ENCODE measurements at places on chromosomes 3 and 15.

DNA sequence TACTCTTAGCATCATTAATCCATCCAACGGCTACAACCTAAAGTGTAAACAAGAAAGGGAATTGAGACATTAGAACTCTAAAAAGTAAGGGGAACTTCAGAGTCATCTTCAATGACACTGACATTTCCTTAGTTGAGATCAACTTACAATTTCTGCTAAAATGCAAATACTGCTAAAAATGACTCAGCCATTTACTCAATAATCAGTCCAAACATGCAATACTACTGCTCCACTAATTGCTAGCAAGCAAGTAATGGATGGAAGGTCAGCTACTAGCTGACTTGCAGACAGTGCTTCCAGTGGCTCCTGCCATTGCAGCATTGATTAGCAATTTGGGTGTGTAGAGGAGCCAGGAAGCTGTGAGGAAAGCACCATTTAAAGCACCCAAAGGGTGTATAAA lies 28.4 kb downstream of the CD200R1L start:
- DNase-seq, result peak; percentile 36

GRCh38 chr3:152192936-152193672 lies 75.6 kb upstream of the MBNL1 start:
- no peak for DNase-seq

GRCh38 chr3:70833239-70833960 lies 521.0 kb upstream of the MDFIC2 start:
- no peak for DNase-seq

DNA sequence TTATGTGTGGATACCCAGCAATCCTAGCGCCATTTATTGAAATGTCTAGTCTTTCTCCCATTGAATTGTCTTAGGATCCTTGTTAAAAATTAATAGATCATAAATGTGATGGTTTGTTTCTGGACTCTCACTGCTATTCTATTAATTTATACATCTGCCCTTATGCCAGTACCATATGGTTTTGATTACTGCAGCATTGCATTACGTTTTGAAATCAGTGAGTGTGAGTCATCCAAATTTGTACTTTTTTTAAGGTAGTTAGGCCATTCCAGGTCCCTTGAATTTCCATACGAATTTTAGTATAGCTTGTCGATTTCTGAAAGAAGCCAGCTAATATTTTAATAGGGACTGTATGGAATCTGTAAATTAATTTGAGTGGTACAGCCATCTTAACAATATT lies 648.6 kb upstream of the ZNF385D start:
- no peak for DNase-seq

GRCh38 chr15:22904736-22905135 lies 66.3 kb downstream of the NIPA2 start:
- no peak for DNase-seq

DNA sequence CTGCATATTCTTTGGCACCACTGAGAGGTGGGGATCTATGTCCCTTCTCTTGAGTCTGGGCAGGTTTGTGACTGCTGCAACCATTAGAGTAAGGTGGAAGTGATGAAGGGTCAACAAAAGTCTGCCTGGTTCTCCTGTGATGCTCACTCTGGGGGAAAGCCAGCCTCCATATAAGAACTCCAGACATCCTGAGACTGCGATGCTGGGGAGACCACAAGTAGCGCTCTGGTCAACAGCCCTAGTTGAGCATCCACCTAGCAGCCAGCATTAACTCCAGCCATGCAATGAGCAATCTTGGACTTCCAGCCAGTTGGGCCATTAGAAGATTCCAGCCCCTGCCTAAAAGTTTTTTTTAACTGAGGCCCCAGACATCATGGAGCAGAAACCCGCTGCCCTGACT lies 62.8 kb downstream of the SCN11A start:
- no peak for DNase-seq

- no peak for DNase-seq
Measured at GRCh38 chr3:125019271-125019670, 36.5 kb downstream of the HEG1 start.

DNA sequence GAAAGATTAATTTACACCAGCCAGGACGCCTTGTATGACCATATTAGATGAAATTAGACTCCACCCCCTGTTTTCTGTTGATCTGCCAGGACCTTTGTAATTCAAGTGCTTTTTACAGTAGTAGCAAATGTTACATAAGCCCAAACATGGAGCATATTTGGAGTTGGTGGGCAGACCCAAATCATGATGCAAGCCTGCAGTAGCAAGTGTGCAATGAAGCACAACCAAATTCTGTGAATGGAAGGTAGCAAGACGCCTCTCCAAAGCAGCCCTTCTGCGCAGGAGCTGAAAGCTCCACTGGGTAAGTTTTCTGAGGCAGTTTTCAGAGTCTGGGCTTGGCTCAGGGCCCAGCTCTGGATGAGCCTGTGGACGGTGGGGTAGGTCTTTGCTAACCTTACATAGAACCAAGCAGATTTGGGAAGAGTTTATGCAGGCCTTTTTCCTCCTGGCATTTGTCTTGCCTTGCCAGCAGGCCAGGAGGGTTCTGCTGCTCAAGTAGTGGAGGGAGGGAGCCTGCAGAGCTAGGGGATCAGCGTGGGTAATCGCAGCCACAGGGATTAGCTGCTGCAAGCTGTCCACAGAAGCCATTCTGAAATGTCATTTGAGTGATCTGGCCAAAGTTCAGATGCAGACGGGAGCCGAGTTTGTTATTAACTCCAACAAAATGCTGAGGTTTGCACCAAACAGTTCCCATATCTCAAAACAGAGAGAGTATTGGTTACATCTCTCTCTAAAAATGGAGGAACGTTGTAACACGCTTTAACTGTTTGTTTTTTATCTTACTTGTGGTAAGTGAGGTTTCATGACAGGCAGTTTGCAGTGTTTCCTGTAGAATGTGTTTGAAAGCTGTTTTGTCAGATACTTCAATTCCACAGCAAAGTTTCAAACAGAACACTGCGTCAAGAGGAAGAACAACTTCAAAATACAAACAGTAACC lies 55.4 kb downstream of the PSMD6 start:
- no peak for DNase-seq

DNA sequence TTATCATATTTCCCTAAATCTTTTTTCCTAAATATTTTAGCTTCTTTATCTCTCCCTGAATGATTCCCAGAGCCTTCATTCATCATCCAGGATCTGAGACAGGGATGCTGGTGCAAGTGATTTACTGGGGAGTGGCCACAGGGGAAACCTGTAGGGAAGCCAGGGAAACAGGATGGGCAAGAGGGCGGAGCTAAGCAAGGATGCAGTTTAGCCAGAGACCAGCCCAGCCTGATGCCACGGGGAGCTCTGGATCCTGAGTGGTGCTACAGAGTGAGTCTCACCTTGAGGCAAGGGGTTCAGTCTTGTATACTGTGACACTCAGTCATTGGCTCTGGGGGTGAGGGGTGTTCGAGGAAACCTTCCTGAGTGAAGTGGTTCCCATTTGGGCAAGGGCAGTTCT lies 39.7 kb upstream of the LRRFIP2 start:
- DNase-seq, result no peak
